ENCODE measurements at places on chromosomes 6 and 20.
A peak's percentile ranks its signal among the peaks of the same experiment; 100 is the strongest.

DNA sequence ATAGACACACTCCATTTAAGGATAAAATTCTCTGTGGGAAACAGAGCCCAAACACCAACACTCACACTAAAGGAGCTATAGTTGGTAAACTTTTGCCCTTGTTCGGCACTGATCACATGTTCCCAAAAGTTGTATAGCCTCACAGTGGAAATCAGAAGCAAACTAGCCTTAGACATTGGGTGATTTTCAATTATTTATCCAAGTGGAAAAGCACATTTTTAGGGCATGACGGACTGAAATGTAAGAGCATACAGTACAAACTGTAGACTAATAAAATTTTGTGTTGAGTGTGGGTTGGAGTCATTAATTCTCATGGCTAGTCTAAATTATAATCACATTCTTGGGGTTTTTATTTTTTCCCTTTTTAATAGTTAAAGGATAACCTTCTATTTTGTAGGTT is 202.4 kb downstream of the MOXD1 start:
- DNase-seq: no peak

DNA sequence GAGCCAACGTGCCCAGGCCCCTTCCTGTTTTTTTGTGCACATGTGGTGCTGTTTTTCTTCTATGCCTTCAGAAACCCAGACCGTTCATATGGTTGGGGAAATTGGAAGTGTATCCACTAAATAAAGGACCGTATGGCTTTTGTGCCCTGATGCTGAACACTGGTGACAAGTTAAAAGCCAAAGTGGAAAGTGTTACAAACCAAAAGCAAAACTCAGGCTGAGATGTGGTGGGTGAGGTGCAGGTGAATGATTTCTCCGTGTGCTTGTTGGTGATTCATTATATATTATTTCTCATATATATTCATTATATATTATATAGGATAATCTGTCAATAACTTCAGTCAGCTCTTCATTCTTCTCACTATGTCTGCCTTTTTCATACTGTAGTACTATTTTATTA is 148.6 kb downstream of the SOBP start:
- DNase-seq: no peak

GRCh38 chr20:5689463-5689862 is 60.7 kb upstream of the SHLD1 start:
- DNase-seq: no peak

DNA sequence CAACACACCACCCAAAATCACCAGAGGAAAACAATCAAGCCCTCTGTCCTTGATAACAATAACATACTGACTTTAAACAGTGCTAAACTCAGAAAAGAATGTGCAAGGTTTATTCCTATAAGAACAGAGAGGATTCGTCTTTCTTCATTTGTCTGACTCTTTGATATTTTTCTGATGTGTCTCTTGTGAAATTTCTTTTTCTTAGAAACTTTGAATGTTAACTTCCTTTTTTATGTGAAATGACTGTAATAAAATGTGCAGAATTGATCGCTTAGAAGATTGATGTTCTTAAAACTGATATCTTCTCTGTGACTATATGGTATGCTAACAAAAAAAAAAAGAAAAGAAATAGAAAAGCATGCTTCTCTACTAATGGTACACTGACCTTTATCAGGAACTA is 947.4 kb upstream of the CITED2 start:
- DNase-seq: no peak

DNA sequence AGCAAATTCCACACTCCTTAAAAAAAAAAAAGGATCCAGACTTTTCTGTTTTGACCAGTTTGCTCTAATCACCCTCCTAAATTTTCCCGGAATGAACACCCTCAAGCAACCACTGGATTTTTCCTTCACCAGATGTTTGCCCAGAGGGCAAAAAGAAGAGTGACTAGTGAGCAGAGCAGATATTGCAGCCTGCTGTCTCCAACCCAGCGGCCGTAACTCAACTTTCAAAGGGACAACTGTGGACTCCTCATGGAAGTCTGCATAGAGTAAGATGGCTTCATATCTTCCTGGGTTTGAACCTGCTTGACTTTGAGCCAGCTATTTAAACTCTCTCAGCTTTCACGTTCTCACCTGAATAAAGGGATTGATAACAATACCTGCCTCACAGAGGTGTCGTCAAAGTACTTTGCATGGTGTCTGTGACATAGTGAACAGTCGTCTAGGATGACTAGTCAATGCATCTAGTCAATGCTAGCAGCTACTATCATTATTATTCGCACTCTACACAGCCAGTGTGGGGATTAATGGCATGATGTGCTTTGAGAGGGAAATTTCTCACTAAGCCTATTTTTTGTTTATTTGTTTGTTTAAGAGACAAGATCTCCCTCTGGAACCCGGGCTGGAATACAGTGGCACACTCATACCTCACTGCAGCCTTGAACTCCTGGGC is 92.2 kb upstream of the HIVEP1 start:
- no peak for DNase-seq

- no peak for DNase-seq
Observed at GRCh38 chr20:4141291-4142240, 126.2 kb upstream of the RNF24 start.

DNA sequence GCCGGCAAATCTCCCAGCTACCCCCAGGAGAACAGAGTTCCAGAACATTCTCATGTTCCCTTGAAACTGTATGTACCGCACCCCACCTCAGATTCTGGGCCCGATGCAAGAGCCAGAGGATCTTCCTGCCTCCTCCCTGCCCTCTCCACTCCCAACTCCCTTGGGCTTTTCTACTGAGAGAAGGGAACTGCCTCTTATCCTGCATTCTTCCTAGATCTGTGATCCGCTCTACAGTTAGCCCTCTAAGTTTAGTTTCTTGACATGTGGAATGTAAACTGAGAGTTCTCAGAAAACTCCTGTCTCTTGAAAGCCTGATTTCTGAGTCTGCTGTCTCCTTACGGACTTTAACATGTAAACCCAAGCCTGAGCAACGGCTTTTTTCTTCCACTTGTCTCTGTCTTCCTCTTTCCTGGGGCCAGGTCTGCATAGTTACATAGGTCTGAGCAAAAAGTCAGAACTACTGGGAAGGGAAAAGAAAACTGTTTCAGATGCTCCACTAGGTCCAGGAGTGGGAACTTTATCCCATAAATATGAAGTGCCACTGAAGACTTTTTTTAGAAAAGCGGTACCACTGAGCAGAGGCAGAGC is 86.5 kb upstream of the TNFAIP3 start:
- no peak for DNase-seq

DNA sequence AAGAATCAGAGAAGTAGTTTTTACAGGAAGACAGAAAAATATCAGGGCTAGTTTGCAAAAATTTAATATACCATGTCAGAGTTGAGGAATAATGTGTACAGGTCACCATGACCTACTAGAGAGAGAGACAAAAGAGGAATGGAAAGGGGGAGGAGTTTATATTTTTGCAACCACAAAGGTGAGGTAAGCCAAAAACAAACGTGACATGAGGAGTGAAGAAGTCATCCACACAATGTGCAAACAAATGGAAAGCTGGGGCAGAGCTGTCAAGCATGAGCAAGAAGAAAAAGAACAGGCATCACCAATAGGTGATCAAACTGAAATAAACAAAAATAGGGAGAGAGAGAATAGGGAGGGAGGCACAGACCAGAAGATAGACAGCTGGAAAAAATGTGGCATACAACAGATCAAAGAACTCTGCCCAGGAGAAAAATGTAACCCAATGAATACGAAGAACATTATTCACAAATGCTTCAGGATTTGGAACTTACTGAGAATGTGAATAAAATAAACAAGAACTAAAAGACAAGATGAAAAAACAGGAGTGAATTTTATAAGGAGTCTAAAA is 15.5 kb downstream of the RARS2 start:
- no peak for DNase-seq

- DNase-seq: no peak
Observed at GRCh38 chr6:67952948-67953347, 682.1 kb upstream of the ADGRB3 start.

- no peak for DNase-seq
Observed at GRCh38 chr6:12185081-12185673, 105.0 kb upstream of the EDN1 start.

GRCh38 chr20:33490934-33491656 is 1.2 kb downstream of the CBFA2T2 start:
- DNase-seq: no peak

DNA sequence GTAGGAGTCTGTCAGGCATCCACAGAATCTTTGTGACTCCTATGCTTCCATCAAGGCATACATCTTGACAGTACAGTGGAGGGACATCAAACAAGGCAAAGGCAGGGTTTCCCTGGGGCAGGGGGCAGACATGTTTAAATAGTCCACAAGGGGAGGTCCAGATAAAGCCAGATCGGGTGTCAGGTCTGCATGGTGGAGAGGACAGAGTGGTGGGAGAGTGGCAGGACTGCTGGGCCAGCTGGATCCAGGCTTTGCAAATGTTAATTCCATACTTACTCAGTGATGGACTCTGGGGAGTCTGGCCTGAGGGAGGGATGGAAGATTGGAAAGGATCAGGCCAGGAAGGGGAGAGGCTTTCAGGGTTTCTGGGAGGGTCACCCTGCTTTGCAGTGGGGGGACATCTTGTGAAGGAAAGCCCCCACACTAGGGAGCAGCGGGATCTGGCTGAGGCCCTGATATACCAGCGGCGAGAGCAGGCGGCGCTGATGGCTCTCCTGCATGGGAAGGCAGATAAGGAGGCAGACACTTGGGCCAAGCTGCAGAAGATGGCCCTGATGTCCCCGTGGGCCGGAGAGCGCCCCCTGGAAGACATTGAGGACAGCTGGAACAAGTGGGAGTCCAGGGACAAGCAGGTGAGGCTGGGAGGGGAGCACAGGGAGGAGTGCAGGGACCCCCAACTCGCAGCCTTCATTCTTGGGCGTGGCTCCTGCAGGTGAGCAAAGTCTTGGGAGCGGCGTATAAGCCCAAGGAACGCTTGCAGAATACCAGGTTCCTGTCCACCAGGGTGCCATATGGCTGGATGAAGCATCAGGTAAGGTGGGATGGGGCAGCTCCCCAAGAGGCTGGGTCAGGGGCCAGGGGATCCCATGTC is 44.6 kb downstream of the SUN5 start:
- no peak for DNase-seq

GRCh38 chr6:79170959-79171358 is 63.5 kb downstream of the HMGN3 start:
- no peak for DNase-seq

DNA sequence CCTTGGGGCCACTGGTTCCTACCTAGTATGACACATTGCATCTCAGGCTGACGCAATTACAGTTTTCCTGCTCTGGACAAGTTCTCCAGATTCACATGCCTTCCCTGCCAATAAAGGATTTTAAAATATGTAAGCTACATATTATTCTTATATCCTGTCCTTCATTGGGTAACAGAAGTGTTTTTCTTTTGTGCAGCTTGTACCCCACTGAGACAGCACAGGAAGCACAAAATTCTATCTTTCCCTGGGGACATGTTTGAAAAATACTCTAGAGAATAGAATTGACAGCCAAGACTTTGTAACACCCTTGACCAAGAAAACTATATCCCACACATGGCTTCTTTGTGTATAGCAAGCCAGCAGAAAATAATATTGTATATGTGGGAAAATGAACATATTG is 456.8 kb downstream of the MAFB start:
- no peak for DNase-seq

GRCh38 chr6:161434350-161434749 is 160.5 kb upstream of the AGPAT4 start:
- no peak for DNase-seq

DNA sequence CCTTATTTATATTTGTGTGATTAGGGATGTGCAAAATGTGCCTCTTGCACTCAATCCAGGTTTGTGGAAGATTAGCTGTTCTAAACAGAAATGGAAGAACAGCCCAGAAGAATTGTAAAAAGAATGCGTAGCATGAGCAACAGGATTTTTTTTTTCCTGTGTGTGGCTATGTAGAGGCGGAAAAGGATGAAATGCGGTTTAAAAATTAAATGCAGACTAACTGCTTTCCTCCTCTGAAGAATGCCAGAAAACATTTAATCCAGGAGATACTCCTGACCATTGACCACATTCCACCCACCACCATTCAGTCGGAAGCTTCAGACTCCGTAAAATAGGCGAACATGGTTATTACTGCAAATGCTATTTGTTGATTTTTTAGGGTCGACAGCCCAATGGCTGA is 83.4 kb downstream of the BMP6 start:
- DNase-seq: no peak

DNA sequence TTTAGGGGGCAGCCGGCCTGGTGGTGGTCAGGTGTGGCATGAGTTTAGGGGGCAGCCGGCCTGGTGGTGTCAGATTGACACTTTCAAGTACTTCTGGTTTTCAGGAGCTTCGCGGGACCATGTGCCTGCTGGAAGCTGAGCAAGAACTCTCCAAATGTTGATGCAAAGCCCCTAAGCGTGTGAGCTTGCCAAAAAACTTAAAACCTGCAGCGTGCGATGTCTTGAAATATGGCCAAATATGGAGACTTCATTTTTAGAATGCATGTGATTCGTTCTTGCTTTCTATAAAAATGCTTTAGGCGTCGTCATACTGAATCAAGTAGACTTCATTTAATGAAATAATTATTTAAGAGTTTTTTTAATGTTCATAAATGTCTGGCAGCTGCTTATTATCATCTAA is 149.4 kb downstream of the SMOC2 start:
- no peak for DNase-seq

GRCh38 chr20:25439328-25439727 is 31.9 kb downstream of the GINS1 start:
- no peak for DNase-seq

DNA sequence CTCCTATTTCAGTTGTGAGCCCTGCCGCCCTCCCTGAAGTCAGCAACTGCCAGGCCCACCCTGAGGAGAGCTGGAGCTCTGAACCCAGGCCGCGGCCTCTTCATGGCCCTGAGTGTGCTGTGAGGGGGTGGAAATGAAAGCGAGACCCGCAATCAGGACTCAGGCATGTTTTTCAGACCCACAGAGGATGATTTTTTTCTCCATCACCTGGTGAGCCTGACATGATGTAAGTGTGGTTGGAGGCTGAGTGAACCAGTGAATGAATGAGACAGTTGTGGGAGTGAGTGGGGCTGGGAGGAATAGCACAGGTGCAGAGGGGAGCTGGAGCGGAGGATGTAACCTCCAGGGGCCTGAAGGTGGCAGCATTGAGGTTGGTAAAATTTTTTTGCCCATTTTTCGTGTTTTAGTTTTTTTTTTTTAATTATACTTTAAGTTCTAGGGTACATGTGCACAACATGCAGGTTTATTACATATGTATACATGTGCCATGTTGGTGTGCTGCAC is 18.3 kb downstream of the RAET1L start:
- peak; percentile 69 for DNase-seq

DNA sequence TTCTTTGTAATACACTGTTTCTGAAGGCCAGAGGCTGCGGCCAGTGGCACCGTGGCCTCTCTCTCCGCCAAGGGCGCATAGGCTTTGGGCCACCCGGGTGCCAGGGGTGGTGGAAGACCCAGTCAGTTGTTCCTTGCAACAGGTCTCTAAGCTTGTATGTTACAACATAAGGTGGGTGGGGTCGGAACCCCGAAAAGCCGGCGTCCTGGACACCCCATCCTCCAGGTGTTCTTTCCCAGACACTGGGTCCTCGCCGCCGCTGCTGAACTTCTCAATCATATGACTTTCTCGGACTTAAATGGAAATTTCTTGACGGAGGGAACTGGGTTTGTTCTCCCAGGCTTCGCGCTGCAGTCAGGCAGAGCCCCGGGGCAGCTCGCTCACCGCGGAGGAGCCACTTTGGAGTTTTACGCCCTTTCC is 983 bp upstream of the KCNQ5 start:
- DNase-seq: peak; percentile 40

- DNase-seq: no peak
Observed at GRCh38 chr6:168528474-168529095, 87.6 kb downstream of the SMOC2 start.

GRCh38 chr6:24484657-24485323 is 4.6 kb downstream of the GPLD1 start:
- DNase-seq: no peak
